Lower lobe of right lung (tissue), 2 donors: ENCODE measurements at places on chromosomes 7 and 10. TPM values are rescaled to one million over a fixed set of nuclear protein-coding genes. Genes with fewer than 3 reads are reported as not detected.

GRCh38 chr7:137209151-137209817 lies 134.2 kb downstream of the PTN start:
- H3K27me3 ChIP-seq: no peaks in the 10 kb centered on the region
- H3K36me3 ChIP-seq: no peaks in the 10 kb centered on the region
- no peak overlapping the region for H3K27ac ChIP-seq
- H3K4me3 ChIP-seq: no peak overlapping the region

DNA sequence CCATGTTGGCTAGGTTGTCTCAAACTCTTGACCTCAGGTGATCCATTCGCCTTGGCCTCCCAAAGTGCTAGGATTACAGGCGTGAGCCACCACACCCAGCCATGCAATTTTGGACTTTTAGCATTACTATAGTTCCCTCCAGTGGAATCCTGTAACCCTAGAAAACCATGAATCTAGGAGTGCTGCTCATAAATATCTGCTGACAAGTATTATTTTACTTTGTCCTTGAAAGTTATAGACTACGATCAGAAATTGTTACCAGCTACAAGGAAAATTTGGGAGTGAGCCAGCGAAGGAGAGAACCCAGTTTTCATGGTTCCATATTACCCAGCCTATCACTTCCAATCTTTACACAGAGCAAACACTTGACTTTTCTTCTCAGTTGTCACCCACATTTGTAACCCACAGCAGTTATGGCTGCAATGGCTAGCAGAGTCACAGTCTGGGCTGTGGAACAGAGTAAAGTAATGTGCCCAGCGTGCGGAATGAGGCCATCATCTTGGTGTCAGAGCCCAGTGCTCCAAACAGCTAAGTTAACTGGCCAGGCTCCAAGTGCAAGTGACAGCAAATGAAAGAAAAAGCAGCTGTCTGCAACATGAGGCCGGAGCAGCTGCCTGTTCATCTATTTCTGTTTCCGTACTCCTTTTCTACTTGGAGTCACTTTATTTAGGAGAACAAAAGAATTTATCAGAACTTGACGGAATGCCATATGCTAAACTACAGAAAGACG lies 29.9 kb downstream of the ZC3HC1 start:
- no peak overlapping the region for H3K27ac ChIP-seq
- no peaks in the 10 kb centered on the region for H3K4me1 ChIP-seq
- no peak overlapping the region for H3K4me3 ChIP-seq
- no peak for DNase-seq
- no peaks in the 10 kb centered on the region for H3K27me3 ChIP-seq
- H3K36me3 ChIP-seq: peaks cover 95% of the 10 kb centered on the region

DNA sequence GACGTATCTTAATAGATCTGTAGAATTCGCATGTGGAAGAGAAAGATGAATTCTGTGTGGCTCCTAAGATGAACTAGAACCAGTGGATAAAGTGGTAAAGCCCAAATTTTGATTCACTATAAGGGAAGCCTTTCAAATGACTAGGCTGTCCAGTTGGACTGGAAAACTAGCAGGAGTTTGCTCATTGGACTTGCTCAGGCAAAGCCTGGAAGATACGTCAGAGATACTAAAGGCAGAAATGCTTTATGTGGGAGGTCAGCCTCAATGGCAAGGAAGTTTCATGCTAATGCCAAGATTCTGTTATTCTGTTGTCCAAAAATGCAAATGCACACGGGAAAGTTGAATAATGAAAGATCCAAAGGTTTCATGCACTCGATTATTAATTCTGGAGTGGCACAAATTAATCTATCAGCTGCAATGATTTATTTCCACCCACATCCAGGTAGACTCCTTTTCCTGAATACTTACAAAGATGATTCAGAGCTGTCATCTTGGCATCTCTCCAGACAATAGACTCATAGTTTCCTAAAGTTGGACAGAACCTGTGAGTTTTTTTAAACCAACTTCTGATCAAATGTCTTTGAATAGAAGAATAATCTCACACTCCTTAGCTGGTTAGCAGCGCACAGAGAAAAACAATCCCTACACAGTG lies 20.5 kb upstream of the PPP1R3C start:
- no peak overlapping the region for H3K27ac ChIP-seq
- no peaks in the 10 kb centered on the region for H3K4me1 ChIP-seq
- H3K27me3 ChIP-seq: no peaks in the 10 kb centered on the region
- no peak overlapping the region for H3K4me3 ChIP-seq
- H3K36me3 ChIP-seq: no peaks in the 10 kb centered on the region
- no peak for DNase-seq

DNA sequence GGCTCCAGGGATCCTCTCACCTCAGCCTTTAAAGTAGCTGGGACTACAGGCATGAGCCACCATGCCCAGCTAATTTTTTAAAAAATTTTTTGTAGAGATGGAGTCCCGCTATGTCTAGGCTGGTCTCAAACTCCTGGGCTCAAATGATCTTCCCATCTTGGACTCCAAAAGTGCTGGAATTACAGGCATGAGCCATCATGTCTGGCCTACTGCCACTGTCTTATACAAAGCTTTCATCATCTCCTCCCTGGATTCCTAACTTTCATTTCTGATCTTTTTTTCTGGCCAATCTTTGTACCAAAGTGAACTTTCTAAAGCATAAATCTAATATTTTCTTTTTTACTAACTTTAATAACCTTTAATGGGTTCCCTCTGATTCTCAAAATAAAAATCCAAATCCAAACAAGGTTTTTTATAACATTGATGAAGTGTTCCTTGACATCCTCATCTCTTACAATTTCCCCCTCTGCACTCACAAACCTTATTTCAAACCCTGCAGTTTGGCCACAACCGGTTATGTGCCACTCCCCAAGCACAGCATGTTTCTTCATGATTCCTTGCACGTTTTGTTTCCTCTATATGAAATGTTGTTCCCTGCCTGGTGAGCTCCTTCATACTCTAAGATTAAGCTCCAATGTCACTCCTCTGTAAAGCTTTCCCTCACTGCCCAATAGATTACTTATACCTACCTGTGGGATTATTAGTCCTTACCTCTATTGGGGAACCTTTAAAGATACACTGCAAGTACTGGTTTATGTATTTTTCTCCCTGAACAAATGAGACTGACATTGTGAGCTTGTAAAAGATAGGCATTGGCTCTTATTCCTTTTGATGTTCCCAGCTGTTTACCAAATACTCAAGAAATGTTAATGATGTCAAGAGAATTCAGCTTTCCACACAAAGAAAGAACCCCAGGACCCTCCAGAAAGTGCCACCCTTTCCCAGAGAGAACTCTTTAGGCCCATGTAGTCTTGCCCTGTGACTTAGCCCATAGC lies 101.7 kb downstream of the HOXA1 start:
- H3K36me3 ChIP-seq: no peaks in the 10 kb centered on the region
- no peak for DNase-seq
- no peak overlapping the region for H3K4me3 ChIP-seq
- H3K27ac ChIP-seq: no peak overlapping the region

- H3K36me3 ChIP-seq: no peaks in the 10 kb centered on the region
- peaks cover 9% of the 10 kb centered on the region for H3K4me1 ChIP-seq
- no peak overlapping the region for H3K4me3 ChIP-seq
- no peak overlapping the region for H3K27ac ChIP-seq
These were observed 4.3 kb upstream of the GSTO1 start for GRCh38 chr10:104250371-104250770.

GRCh38 chr7:47520406-47520805 lies 61.5 kb downstream of the TNS3 start:
- H3K27me3 ChIP-seq: no peaks in the 10 kb centered on the region
- no peak overlapping the region for H3K27ac ChIP-seq
- DNase-seq: no peak
- H3K4me1 ChIP-seq: peaks cover 33% of the 10 kb centered on the region
- H3K4me3 ChIP-seq: no peak overlapping the region
- peaks cover 12% of the 10 kb centered on the region for H3K36me3 ChIP-seq

The POM121C gene
- 35.7 TPM for total RNA-seq

The SPDYE18 gene
- total RNA-seq: 1.5 TPM

The VIM gene
- total RNA-seq: 1,797 TPM

The IRF5 gene
- total RNA-seq: 46.0 TPM

The VSIR gene
- total RNA-seq: 117 TPM

The DKK1 gene
- total RNA-seq: 2.5 TPM

The ADRB1 gene
- total RNA-seq: 35.6 TPM
